CD4-positive, alpha-beta T cell treated with Interleukin-6 at 100 ng/mL for 8 hours (primary cell): ENCODE measurements at places on chromosomes 3 and 15.

- no peak for DNase-seq
These were observed 7.7 kb downstream of the SELENOT start for GRCh38 chr3:150610785-150611184.

DNA sequence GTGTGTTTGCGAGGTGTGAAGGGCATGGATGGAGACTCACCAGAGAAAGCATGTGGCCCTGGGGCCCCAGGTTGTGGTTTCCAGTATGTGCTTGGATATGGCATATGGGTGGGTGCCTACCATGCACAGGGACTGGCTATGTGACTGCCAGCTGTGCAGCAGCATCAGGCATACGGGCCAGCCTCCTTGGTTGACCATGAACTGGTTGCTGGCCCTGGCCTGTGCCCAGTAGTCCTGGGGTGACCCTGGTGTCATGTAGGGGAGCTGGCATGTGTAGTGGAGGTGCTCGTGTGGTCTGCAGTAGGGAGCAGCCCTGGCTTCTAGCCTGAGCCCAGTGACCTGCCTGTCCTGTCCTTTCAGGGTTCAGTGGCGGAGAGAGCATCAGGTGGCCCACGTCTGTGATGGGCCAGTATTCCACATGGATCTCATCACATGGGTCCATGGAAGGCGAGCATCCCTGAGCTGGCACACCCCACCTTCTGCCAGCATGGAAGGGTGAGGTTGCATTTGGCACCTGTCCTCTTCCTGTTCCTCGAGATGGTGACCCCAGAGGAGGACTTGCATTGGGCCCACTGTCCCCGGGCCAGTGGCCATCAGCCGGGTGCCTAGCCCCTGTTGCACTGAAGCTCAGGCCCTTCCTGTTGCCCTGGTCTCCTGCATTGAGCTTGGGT, 228.9 kb downstream of the SNRPN start:
- DNase-seq, result no peak

DNA sequence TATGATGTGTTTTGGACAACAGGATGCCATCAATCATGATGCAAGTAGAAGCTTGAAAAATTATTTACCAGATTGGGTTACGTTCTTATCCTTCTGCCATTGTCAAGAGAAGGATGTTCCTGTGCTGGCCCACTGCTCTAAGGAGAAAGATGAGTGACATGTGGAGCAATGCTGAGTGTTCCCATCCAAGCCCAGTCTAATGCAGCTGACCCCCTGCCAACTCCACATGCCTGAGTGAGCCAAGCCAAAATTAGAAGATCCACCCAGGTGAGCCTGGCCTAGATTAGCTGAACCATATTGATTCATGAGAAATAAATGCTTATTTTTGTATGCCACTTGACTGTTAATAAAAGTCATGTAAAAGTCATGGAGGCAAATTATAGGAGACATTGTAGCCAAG, 446.5 kb downstream of the CNTN3 start:
- no peak for DNase-seq

DNA sequence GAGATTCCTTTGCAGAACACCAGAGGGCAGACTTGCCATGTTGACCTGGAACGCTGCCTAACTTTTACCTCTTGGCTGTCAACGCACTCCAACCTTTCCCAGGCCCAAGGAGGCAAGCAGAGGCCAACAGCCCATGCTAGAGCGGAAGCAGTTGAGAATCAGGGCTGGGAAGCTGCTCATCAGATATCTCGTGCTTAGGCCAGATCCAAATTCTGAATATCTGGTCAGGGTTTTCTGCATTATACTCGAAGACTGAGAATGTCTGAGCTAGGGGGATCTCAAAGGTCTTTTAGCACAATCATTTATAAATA, 2.5 kb downstream of the XIRP1 start:
- DNase-seq, result peak; percentile 64

DNA sequence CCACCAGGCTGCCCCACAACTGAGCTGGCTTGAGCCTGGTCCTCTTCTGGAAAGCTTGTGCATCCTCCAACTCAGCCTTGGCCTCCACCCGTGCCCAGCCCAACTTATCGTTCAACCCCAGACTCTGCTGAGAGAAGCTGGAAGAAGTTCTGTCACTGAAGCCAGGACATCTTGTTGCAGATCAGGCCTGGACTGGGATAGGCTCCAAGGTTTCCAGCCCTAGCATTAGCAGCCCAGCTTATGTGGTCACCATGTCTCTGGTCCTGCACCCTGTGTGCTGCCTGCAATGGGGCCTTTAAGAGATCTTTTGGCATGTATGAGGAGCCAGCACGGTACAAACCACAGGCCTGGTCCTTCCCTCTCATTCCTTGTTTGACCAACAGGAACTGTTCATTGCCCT, 15.2 kb upstream of the CAMP start:
- no peak for DNase-seq

GRCh38 chr3:182182531-182182968, 470.8 kb downstream of the SOX2 start:
- DNase-seq, result no peak

DNA sequence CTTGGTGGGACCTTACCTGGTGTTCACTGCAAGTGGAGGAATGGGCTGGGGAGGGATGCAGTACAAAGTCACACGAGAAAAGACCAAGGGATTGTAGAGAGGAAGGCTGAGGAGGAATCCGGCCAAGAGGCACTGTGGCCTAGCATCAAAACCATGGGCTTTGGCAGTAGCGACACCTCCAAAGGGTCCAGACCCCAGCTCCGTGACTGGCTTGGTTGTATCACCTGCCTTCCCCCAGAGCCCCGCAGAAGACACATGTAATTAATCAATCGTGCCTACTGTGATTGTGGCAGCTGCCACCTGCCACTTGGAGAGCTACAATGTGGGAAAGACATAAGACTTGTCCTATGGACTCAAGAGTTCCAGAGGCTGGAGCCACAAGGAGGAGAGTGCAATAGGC, 54.7 kb downstream of the ST8SIA2 start:
- no peak for DNase-seq

GRCh38 chr3:25455441-25456132, 27.5 kb downstream of the RARB start:
- no peak for DNase-seq

DNA sequence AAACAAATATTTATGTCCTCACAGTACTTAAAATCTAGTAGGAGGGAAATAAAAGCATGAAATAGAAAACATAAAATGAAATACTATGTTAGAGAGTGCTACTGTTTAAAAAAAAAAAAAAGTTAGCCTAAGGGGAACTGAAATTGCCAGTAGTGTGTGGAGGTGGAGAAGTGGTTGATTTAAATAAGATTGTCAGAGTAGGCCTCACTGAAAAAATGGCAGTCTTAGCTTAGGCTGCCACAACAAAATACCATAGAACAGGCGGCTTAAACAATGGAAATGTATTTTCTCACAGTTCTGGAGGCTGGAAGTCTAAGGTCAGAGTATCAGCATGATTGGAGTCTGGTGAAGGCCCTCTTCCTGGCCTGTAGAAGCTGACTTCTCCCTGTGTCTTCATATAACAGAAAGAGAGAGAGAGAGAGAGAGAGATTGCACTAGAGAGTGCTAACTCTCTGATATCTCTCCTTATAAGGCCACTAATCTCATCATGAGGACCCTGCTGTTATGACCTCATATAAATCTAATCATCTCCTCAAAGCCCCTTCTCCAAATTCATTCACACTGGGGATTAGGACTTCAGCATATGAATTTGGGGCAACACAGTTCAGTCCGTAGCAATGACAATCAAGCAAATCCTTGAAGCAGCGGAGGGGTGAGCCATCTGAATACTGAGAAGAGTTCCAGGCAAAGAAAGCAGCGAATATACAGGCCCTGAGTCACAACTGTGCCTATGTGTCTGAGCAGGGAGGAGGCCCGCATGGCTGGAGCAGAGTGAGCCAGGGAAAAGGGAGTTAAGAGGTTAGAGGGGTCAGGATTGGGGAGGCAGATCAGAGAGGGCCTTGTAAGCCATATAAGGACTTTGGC, 23.6 kb upstream of the LRRC34 start:
- DNase-seq, result no peak

- DNase-seq, result no peak
These were observed 170.4 kb upstream of the TMC3 start for GRCh38 chr15:81544385-81544784.

DNA sequence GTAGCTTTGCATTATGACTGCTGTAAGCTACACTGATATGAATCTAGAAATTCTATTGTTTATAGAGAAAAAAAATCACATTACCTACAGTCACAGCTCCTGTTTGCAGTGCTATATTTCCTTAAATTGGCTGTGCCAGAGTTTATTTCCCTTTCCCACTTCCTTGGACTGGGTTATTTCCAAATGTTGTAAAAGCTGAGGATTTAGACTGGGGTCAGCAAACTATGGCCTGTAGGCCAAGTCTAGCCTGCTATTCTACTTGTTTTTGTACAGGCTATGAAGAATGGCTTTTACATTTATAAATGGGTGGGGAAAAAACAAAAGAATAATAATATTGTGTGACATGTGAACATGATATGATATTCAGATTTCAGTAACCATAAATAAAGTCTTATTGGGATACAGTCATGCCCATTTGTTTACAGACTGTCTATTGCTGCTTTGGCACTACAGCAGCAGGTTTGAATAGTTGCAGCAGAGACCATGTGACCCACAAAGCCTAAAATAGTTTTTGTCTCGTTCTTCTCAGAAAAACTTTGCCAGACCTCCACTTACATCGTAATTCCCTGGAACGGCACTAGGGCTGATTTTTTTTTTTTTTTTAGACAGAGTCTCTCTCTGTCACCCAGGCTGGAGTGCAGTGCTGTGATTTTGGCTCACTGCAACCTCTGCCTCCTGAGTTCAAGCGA, 7.8 kb downstream of the GLDN start:
- DNase-seq, result no peak

GRCh38 chr3:25479727-25480010, 51.6 kb downstream of the RARB start:
- DNase-seq, result no peak

DNA sequence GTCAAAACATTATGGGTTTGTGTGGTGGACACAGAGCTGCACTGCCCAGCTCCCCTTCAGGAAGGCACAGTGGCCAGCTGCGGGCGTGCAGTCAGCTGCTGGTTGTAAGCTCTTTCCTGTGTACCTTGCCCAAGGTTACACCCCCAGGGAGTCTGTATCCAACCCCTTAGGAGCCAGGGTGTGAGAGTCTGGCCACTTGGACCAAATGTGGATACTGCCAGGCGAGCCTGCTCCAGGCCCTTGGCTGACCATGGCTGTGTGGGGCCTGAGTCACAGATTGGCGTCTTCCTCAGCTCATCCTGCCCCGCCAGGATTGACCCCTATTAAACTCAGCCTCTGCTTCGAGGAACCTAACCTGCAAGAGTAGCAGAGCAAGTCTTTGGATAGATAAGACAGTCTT, 56.9 kb downstream of the ABHD5 start:
- DNase-seq, result no peak

DNA sequence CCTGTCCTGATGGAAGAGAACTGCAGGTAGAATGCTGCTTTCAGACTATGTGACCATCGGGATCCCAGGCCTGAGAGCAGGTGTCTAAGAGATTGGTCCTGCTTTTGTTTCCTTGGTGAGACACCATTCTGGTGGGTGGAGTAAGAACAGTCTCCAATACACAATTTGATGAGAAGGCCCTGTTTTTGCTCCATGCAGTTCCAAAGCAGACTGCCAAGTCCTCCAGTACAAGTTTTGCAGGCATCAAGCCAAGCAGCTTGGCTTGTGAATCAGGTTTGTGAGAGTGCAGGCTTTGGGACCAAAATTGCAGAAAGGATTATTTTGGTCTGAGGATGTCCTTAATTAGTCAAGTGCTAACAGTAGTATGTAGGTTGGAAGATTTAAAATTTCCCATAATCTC, 381.6 kb downstream of the FOXP1 start:
- DNase-seq, result no peak

DNA sequence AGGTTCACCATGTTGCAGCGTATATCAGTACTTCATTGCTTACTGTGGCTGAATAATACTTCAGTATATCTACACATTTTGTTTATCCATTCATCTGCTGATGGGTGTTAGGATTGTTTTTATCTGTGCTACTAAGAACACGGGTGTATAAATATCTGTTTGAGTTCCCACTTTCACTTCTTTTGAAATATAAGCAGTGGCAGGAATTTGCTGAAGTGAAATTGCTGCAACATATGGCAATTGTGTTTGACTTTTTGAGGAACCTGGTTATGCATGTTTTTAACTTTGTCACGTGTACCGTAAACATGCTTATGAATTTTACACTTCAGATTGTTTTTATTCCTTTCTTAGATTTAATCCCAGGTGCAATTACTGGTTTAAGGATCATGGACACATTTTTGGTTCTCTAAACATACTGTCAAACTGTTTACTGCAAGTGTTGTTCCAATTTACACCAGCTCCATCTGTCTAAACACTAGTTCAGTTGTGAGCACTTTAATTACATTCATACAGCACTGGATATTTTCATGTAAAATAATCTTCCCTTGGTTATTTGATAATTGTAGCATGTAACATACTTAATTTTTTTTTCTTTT, 23.1 kb downstream of the TRAK1 start:
- no peak for DNase-seq

DNA sequence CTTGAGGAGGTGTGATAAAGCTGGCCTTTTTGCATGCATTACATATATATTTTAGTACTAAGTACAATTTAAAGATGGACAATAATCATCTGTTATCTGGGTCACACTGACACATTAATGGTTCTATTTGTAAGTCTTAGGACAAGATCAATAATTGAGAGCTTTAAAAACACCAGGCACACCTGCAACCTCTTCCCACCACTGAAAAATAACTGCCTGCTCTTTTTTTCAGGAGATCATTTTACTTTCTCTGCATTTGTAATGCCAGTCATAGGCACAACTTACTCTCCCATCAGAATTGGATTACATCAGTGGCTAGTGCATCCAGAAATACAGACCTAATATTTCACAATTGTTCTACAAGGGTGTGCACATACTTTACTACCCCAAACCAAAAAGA, 149.8 kb downstream of the MECOM start:
- no peak for DNase-seq

- no peak for DNase-seq
These were observed 342.8 kb downstream of the TUSC7 start for GRCh38 chr3:117052395-117052794.

- DNase-seq, result no peak
These were observed 378.6 kb upstream of the MCTP2 start for GRCh38 chr15:93852761-93853160.

GRCh38 chr3:42831321-42831713, 22.1 kb downstream of the ACKR2 start:
- DNase-seq, result peak; percentile 68

DNA sequence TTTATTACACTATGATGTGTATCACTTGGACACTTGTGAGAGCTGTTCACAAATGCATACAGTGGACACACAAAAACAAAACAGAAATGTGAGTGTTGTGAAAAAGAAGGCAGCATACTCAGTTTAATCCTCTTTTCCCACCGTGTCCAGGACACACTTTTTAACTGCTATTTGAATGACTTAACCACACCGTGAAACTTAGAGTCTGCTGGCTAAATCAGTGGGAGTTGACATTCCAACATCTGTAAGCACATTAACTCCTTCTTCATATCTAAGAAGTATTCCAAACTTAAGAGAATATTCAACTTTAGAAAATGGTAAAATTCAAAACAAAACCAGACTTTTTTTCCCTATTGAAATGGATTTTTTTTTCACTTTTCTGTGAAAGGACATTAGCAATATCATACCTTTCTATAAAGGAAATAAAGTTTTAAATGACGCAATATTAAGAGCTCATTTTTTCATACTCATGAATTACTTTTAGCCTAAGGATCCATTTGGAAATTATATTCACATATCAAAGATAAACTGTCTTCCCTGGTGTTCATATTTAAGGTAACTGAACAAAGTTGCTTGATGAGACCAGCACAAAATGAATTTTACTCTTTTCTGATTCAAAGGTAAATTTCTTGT, 316.6 kb downstream of the RBMS3 start:
- DNase-seq, result no peak
